Left lung (tissue), 14 donors: ENCODE measurements at places on chromosomes 11 and 22.
A peak's percentile ranks its signal among the peaks of the same experiment; 100 is the strongest.

DNA sequence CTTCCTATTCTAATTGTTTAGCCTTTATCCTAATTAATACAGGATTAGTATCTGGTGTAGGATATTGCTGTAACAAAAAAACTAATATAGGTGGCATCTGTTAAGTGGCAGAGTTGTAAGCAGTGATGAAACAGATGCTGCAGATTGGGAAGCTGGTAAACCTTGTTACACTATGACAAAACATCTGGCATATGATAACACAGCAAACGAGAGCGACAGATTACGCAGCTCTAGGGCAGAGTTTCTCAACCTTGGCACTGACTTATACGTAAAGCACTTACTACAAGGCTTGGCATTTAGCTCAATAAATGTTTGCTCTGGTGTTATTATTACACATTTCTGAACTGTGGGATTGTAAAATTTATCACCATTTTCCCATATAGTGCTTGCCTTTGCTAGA, 137.0 kb downstream of the ATG16L2 start:
- DNase-seq, result no peak

- DNase-seq, result no peak
Observed at GRCh38 chr11:19957294-19957943, 202.9 kb downstream of the DBX1 start.

- no peak for DNase-seq
Observed at GRCh38 chr22:17734187-17734586, 40.1 kb downstream of the BID start.

GRCh38 chr11:32420937-32421901, 14.1 kb downstream of the WT1 start:
- DNase-seq, result no peak

DNA sequence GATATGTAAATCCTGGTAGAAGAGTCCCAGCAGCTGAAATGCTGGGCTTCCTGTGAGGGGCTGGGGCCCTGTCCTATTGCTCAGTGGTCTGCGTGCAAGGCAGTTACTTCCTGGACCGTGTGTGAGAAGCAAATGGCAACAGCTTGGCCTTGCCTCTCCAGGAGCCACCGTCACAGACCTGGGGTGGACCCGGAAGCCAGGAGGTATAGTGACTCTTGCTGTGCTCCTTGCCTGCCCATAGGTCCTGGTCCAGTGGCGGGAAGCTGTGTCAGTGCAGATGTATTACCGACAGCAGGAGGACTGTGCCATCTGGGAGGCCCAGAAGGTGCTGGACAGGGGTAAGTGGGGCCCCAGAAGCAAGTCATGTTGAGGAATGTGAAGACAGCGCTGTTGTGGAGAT, 54.3 kb downstream of the PISD start:
- DNase-seq, result no peak

DNA sequence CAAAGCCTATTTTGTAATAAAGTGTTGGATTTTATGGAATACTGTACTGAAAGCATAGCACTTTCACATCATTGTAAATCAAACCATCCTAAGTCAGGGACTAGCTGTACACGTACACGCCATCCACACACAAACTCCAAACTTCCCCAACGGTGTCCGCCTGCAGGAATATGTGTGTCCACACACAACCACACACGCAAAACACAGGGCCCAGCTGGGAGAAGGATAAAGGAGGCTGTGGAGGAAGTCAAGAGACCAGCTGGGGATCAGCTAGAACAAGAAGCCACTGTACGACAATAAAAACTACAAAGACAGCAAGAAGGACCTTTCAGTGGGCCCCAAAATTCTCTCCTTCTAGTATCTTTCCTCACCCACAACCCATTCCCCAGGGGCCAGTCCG, 1.6 kb downstream of the TRIM29 start:
- DNase-seq, result no peak

DNA sequence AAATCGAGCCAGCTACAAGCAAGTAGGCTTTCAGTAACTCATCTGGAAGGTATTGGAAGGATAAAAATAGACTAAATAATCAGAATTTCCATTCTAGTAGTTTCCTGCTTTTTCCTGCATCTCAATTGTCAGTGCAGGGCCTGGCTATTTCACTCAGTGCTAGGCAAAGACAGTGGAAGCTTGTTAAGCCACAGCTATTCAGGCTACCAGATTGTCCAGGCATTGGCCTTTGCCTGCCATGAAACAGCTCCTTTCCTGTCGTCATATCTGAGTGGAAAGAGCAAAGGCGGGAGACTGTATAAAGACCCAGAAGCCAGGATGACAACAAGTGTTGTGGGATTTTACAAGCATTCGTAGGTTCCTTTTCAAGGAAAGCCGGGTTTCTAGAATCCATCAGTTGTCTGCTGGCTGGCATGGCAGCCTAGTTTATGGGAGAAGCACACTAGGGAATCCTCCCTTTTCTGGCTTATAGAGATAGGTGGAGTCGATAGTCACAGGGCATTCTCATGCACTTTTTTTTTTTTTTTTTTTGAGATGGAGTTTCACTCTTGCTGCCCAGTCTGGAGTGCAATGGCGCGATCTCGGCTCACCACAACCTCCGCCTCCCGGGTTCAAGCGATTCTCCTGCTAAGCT, 2.0 kb upstream of the TNRC6B start:
- DNase-seq, result no peak

- peak; percentile 61 for DNase-seq
Observed at GRCh38 chr11:76206327-76207081, at the start of gene WNT11. TSS of gene WNT11 (minus strand) at chr11:76206502. CDS start at chr11:76206407, 95 bp downstream.

DNA sequence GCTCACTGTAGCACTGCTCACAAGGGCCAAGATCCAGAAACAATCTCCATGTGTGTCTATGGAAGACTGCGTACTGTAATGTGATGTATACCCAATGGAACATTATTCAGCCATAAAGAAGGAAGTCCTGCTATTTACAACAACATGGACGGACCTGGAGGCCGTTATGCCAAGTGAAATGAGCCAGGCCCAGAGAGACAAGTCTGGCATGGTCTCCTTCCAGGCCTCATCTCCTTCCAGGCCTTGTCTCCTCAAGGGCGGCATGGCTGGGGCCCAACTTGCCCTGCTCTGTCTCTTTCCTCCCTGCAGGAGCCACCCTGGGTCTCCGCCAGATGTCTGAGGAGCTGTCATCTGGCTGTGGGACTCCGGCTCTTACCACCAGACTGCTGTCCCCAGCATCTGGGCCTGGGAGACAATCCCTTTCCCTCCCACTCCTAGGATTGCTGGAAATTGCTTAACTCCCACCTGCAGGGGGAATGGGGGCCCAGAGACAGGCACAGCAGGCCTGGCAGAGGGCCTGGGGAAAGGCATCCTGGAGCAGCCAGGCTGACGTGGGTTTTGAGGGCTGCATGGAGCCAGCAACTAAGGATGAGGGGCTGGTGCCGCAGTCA, 1326.6 kb downstream of the TBC1D22A start:
- DNase-seq, result no peak

- no peak for DNase-seq
Observed at GRCh38 chr11:76391021-76391420, 9.9 kb downstream of the GVQW3 start.

DNA sequence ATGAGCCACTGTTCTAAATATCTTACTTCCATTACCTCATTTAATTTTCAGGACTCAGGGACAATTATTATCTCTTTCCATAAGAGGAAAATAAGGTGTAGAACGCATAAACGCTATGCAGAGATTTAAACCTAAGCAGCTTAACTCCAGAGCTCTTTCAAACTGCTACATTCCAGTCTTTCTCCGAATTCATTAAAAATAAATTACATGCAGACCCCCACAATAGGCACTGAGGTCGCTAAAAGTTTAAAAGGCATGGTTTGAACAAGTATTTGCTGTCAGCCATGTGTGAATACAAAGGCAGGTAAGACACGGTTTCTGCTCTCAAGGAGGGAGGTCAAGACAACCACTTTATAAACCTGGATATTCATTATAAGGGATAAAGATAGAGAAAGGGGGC, 983 bp downstream of the NARS2 start:
- no peak for DNase-seq

GRCh38 chr11:92819830-92820229, 149.6 kb upstream of the MTNR1B start:
- DNase-seq, result no peak

- DNase-seq, result no peak
Observed at GRCh38 chr11:79466411-79466810, 25.6 kb upstream of the TENM4 start.
